Prostate gland (tissue), 2 donors: ENCODE measurements at places on chromosomes 1 and 21.

- DNase-seq: no peak
Measured at GRCh38 chr21:37615962-37616361, 249.4 kb downstream of the DYRK1A start.

DNA sequence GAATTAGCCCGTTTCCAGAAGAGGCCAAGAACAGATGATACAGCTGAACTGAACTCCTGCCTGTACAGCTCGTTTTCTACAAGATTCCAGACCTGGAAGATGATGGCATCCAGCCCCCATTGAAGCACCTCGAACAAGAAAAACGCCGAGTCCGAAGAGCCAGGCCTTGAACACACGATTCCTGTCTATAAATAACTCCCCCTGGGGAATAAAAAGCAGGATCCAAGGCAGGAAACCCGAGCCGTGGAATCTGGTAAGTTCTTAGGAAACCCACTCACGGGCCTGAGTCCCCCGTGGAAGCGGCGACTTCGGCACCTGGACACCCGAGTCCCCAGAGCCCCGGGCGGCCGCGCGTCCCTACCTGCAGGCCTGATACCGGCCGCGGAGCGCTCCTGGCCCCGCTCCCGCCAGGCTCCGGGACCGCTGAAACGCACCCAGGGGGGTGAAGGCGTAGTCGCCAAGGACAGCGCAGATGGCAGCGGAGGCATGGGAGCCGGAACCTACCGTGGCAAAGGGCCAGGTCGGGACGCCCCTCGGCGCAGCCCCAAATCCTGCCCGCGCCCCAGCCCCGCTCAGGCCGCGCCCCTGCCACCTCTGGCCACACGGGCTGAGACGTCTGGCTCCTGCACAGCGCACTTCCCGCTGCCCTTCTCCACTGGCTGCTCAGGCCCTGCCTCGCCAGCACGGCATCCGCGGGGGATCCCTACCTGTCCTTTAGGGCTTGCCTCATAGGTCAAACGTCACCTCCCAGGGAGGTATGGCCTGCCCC lies 14.0 kb upstream of the HLCS start:
- peak; percentile 38 for DNase-seq

- DNase-seq: no peak
Measured at GRCh38 chr1:27931759-27932158, 3.0 kb upstream of the SMPDL3B start.

DNA sequence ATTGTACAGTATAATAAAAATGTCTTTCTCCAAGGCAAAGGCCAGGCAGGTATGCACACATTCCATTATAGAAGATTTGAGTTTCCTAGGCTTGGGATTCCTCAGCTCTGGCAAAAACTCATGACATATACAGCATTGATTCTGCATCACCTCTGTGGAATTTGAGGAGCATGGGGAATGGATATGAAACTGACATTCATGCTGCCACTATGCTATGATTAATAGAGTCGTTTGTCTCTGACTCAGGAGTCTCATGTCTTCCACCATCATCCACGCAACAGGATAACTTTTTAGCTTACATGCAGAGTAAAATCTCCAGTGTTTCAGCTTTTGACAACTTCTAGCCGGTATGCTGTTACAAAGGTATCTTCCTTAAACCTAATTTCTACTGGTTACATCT lies 49.8 kb upstream of the ADORA3 start:
- DNase-seq: no peak

DNA sequence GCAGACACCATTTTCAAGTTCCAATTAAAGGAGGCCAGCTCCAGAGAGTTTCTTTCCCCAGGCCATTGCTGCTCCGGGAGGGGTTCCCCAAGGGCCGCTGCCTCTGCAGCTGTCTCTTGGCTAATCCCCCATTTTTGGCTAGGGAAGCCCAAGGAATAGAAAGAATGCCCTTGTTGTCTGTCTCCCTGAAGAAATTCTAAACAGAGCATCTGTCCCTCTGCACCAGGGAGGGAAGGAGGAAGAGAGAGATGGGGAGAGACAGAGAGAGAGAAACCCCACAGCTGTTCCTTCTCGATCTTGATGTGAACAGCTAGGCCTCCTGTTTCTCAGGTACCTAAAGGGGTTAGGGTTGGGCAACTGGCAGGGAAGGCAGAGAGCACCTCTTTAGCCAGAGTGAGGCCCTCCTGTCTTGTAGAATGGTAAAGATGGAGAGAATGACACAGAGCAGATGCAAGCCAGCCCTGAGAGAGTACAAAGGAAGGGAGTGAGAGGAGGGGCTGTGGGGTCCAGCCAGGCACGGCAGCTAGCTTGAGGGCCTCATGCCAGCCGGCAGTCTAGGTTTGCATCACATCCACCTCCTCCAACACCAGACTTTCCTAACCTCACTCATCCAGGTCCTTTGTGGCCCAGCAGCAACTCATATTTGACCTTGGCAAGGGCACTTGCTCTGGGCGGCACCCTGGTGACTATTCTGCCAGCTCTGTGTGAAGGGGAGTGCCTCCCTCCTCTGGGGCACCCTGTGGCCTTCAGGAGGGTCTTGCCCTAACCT lies 13.1 kb downstream of the OPTC start:
- no peak for DNase-seq

GRCh38 chr1:1246577-1247340 lies at the start of gene C1QTNF12:
TSS of gene C1QTNF12 (minus strand) at chr1:1246722. CDS start at chr1:1246690, 32 bp downstream.
- no peak for DNase-seq

DNA sequence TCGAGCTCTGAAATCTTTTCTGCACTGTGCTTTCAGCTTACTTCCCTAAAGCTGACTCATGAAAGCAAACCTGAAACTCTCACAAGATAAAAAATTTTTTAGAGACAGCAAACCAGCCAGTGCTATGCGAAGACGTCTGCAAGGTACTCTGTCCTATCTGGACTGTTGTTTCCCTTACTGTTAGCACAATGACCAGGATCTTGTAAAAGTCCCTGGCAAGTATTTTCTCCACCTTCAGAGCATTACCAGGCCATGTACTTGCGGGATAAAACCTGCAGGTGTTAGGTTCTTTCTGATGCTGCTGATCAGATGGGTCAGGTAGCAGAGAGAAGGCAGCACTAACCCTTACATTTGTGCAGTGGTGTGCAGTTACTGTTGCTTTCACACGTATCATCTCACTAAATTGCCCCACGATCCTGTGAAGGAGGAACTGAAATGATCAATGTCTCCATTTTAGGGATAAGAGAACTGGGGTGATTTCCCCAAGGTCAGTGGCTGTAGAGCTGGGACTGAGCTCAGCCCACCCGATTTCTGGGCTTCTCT lies 56.6 kb downstream of the PLXNA2 start:
- no peak for DNase-seq

GRCh38 chr1:53678507-53678906 lies 60.5 kb downstream of the GLIS1 start:
- DNase-seq: no peak

DNA sequence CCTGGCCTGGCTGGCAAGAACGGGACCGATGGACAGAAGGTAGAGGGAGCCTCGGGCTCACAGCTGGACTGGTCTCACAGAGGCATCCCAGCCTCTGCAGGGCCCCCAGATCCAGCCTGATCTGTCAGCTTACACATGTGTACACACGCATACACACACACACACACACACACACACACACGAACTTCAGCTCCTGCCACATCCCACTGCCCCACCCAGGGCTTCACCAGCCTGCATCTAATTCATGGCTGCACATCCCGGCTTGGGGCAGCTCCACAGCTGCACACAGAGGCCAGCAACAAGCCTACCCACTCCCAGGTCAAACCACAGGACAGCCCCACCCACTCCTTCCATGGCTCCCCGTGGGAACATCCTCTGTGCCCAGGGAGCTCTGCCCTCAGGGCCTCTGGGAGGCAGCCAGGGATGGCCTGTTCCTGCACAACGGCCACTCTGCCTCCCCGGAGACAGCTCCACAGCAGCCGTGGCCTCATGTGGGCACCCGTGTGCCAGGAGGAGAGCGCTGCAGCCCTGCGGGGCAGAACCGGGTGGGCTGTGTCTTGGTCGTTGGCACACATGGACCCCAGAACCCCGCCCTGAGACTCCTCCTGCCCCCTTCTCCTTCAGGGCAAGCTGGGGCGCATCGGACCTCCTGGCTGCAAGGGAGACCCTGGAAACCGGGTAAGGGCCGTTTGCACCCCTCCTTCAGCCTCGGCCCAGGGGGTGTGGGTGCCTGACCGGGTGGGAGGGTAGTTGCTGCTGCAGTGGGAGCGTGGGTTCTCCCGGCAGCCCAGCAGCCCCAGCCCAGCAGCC lies 19.1 kb downstream of the COL6A2 start:
- no peak for DNase-seq

GRCh38 chr21:16587681-16588375 lies 858.0 kb downstream of the USP25 start:
- peak; percentile 13 for DNase-seq

DNA sequence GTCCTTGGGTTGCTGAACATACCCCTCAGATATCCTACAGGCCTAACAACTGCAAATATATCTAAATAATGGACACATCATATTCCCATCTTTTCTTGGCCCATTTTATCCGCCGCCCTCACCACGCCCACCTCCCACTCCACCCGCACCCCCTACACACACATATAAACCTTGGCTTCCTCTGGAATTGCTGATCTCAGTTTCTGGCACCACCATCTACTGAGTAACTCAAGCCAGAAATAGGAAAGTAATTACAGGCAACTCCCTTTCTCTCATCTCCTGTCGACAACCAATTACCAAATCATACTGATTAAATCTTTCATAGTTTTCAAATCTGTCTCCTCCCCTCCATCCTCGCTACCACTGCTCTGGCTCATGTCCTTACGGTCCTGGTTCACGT lies 4.7 kb downstream of the RGS8 start:
- no peak for DNase-seq

DNA sequence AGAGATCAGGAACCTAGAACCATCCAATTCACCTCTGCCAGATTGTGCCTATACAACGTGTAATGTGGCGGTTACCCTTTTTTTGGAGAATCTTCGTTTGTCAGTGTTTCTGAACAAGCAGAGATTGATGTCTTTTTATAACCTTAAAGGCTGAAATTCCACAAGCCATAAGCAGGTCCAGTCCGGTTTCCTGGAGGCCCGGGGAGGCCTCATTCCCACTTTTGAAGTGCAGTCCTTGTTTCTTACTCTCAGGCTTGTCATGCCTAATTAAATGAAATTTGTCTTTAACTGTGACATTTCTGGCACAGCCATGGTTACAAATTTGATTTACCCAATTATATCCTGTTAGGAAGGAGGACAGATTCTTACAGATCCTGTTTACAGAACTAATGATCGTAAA lies 27.8 kb downstream of the ZNF362 start:
- no peak for DNase-seq

DNA sequence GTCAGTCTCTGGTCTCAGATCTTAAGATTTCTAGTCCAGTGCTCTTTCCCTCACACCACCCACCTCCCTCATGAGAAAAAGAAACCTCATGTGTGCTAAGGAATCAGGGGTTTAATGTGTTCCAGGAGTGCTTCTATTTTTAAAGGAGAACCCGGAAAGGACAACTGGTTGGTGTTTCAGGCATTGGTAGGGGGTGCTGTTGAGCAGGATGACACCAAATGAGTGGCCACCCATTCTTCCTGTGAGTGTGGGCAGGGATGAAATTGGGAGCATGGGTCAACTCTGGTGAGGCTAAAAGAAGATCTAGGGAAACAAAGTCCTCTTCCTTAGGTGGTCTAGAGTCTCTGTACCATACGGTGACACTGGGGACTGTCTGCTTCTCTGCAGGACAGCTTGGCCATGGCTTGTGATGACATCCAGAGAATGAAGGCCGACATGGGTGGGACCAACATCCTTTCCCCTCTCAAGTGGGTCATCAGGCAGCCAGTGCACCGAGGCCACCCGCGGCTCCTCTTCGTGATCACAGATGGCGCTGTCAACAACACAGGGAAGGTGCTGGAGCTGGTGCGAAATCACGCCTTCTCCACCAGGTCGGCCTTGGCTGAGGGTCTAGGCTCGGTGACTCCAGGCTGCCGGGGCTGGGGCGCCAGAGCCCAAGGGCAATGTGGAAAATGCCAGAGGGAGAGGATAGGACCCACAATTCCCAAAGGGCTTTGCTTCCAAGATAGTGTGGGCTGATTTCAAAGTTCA lies 39.3 kb downstream of the VWA5B1 start:
- no peak for DNase-seq

- DNase-seq: no peak
Measured at GRCh38 chr1:215900684-215901083, 333.6 kb downstream of the KCTD3 start.

GRCh38 chr1:183886853-183887252 lies 81.9 kb downstream of the RGL1 start:
- no peak for DNase-seq

DNA sequence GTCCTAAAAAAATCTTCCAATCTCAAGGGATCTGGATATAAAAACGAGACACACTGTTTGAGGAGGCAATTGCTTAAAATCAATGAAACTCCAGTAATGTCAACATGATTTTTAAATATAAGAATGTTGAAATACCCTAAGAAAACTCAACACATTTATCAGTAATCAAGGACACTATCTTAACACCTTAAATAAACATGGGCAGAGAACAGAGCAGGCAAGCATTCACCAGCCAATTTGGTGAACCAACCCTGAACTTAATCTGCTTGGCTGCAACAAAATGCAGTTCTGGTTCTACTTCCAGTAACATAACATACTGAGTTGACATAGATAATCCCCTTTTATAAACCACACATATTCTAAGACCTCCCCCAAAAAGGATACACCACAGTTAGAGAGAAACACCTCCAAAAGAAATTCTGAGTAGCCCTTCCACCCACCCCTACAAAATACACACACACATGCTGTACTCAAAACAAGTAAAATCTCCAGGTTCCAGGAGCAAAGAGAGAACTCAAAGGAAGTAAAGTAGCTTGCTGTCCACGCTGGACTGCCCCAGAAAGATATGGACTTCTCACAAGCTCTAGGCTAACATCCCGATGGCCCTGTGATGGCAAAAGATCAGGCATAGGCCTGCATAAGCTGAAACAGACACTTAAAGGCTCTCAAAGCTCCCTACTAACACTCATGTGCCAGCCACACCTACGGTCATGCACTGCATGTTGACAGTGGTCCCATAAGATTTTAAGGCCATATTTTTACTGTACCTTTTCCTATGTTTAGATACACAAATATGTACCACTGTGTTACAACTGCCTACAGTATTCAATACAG lies 30.5 kb downstream of the TP53BP2 start:
- DNase-seq: no peak

- no peak for DNase-seq
Measured at GRCh38 chr1:34330061-34330460, 153.4 kb downstream of the C1orf94 start.

GRCh38 chr1:3902111-3902511 lies 2.0 kb upstream of the C1orf174 start:
- no peak for DNase-seq

DNA sequence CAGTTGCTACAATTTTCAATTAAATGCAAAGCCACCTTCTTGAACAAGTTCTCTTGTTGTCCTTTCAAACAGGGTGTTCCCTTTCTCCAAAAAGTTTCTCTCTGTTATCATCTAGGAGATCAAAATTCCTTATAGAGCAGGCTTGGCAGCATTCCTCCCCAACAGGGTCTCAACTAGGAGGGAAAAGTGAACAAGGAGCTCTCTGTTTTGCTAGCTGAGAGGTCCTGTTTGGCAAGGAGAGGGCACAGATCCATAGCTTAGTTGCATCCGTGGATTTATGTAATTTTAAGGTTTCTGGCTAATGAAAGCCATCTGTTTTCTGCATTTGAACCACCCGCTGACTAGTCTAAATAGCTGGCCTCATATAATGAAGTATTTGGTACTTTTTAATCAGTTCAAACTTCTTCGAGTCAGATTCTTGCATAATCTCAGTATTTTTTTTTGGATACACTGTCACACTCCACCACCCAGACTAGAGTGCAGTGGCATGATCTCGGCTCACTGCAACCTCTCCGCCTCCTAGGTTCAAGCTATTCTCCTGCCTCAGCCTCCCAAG lies 54.0 kb downstream of the APP start:
- peak; percentile 28 for DNase-seq

- DNase-seq: no peak
Measured at GRCh38 chr1:209625791-209626285, 26.4 kb downstream of the LAMB3 start.

- no peak for DNase-seq
Measured at GRCh38 chr1:221527302-221527701, 214.6 kb downstream of the DUSP10 start.
